Fibroblast of lung (primary cell): ENCODE measurements at places on chromosomes 6 and 20. TPM values are rescaled to one million over a fixed set of nuclear protein-coding genes. Genes with fewer than 3 reads are reported as not detected.

The QRSL1 gene
- total RNA-seq, result 13.6 and 15.2 TPM in 2 replicates

The STMND1 gene
- total RNA-seq, result not detected in 2 replicates

The BCAS1 gene
- total RNA-seq, result under 0.01 and 0.17 TPM in 2 replicates

The MACROD2 gene
- total RNA-seq, result 1.0 and 1.7 TPM in 2 replicates

The FERMT1 gene
- total RNA-seq, result 3.3 and 6.8 TPM in 2 replicates

The CCN6 gene
- not detected in 2 replicates for total RNA-seq

The PRRT1 gene
- total RNA-seq, result 0.26 and 0.33 TPM in 2 replicates

The TPX2 gene
- total RNA-seq, result 5.4 and 21.0 TPM in 2 replicates

The SPO11 gene
- not detected in 2 replicates for total RNA-seq
